ENCODE measurements at places on chromosomes 1 and 21.

GRCh38 chr1:42047508-42047880 lies 105.7 kb upstream of the GUCA2B start:
- no peak for DNase-seq

DNA sequence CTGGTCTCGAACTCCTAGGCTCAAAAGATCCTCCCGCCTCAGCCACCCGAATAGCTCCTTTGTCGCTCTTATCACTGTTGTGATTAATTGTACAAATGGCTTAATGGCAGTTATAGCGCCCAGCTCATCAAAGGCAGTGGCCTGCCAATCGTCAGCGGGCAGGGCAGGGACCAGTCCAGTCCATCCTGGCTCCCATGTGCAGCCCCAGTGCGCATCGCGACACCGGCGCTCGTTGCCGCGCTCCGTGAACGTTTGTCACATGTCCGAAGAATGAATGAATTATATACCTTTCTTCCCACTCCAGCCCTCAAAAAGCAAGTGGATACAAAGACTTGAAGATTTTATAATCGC lies 18.4 kb downstream of the MTX1 start:
- no peak for DNase-seq

- DNase-seq, result no peak
Observed at GRCh38 chr1:193156822-193157142, 29.6 kb downstream of the B3GALT2 start.

DNA sequence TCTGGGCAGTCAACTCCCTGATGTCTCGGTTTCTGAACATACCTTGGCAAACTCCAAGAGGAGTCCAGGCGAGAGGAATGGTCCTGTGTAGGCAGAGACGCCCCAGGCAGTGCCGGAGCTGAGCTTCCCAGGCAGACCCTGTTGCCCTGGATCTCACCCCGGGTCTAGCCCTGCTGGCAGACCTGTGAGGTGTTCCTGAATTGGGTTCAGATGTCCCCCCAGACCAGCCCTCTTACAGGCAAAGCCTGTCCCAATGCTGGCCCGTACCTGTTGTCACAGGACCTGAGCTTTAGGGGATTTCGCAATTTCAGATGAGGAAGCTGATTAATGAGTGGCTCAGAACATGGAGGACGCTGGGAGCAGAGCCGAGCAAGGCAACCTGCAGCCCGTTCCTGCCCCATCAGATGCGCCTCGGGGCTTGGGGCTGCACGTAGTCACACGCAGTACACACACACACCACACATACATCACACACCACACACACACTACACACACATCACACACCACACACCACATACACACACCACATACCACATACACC lies 38.5 kb upstream of the PDE9A start:
- no peak for DNase-seq

DNA sequence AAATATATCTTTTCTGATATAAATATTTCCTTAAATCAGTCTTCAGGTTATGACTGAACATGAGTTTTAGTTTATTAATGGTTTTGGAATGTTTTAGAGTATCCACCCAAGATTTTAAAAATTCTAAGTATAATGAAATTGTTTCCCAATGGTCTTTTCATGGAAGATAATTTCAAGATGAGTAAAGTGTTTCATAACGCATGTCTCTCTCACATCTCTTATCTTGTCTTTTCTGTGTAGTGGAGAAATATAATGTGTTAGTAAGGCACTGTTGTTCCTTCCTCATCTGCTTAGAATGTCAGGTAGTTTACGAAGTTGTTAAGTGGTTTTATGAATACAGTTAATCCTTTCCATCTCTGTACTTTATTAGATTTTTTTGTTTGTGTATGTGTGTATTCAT lies 49.6 kb downstream of the PLA2G4A start:
- DNase-seq, result no peak

- no peak for DNase-seq
Observed at GRCh38 chr21:31659286-31659535, 282 bp upstream of the SOD1 start.

DNA sequence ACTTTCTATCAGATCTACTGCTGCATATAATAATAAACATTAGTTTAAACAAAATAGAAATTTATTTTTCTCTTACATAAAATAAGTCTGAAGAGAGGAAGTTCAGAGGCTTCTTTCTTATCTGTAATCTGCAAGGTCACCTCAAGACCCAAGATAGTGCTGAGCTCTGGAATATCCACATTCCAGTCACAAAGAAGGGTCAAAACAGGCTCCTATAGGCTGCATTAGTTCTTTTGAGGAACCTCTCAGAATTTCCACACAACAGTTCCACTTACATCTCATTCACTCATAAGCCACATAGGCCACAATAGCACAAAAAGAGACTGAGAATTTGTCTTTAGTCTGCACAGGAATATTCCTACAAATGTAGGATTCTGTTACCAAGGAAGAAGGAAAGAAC lies 15.4 kb downstream of the DYNLT5 start:
- DNase-seq, result no peak

- no peak for DNase-seq
Observed at GRCh38 chr1:26181586-26182382, 4.5 kb downstream of the CNKSR1 start.

Measured in activated CD8-positive, alpha-beta memory T cell treated with anti-CD3 and anti-CD28 coated beads for 1 hour (primary cell).